ENCODE measurements at places on chromosomes 6 and 20.

GRCh38 chr6:38184585-38185080, 365.1 kb downstream of the ZFAND3 start:
- no peak for DNase-seq

GRCh38 chr6:144478483-144478882, 193.3 kb downstream of the UTRN start:
- DNase-seq: no peak

DNA sequence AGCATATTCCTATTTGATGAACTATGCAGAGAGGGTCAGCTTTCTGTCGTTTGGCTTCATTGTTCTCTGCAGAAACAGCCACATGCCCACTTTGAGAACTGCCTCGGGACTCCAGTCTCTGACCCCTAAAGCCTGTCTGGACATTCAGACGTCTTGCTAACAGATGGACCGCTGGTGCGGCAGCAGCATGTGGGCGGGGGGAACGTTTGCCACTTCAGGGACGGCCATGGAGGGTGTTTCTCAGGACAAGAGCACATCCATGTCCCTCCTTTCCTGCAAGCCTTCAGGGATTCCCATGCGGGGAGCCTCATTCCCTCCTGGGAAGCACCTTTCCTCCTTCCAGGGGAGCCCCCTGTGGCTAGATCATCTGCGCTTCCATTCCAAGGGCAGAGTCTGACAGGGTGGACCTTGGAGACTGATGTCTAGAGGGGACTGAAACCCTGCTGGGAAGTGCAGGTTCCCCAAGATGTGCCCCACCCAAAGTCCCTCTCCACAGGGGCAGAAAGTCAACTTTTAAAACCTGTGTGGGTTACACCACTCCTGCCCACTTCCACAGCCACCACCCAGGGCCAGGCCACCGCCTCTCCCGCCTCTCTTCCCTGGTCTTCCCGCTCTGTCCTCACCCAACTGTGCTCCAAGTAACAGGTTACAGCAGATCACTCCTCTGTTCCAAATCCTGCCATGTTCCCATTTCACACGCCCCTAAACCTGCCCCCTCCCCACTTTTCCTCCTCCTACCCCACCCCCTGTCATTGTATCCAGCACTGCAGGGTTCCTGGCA, 94.8 kb upstream of the PMEPA1 start:
- DNase-seq: no peak

- DNase-seq: no peak
Measured at GRCh38 chr20:20358801-20359200, 9.1 kb upstream of the INSM1 start.

DNA sequence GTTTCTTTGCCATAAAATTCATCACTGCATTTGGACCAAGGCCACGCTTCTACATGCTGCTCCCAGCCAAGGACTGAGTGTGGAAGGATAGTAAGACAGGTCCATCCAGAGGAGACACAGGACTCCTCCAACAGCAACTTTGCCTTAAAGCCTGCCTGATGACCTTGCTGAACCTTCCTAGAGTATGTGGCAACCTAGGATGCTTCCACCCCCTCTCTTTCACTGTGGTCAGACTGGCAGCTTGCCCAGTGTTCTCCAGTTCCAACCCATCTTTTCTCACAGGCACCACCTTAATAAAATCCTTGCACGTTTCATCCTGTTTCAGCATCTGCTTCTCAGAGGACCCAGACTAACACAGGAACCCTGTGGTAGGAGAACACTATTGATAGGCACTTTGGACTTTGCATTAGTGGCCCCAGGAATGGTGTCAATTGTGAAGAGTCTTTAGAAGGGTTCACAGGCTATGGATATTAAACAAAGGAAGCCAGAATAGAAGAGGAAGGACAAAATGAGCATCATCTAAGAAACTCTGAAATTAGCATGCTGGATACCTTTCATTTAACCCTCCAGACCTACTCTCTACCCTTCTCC, 2.4 kb upstream of the PKHD1 start:
- no peak for DNase-seq

DNA sequence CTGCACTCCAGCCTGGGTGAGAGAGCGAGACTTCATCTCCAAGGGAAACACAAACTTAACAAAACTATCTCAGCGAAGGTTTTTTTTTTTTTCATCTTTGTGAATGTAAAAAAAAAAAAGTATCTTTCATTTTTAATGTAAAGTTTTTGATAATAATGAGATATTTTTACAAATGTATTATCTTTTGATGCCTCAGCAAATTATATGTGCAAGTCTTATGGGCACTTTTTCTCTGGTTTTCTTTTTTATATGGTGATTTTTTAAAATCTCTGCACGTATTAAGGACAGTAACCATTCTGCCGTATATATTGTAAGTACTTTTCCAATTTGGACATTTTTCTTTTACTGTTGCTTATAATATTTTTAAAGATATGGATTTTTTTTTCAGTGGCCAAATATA, 76.8 kb downstream of the MAFB start:
- no peak for DNase-seq

- DNase-seq: no peak
Measured at GRCh38 chr6:55560290-55560885, 18.6 kb downstream of the HMGCLL1 start.

DNA sequence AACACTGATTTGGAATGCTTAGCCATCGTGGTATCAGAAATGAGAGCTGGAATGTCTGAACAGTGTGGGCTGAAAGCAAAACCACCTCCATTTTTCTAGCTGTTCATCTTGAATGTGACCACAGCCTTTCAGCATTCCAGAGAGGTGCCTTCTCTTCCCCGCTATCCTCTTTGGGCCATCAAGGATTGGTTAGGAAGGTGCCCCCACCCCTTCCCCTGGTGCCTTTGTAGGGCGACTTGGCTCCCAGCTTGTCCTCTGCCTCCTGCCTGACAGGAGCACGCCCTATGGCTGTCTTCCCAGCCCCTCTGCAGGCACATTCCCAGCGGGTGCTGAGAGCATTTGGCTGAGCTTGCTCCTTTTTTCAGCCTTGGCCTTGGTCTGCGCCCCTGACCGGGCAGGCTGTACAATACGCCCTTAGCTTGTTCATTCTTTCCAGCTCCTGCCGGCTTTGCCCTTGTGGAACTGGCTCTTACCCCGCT, 97.5 kb downstream of the ARMC2 start:
- peak; percentile 18 for DNase-seq

- DNase-seq: no peak
Measured at GRCh38 chr20:62413896-62414481, 6.9 kb upstream of the CABLES2 start.

DNA sequence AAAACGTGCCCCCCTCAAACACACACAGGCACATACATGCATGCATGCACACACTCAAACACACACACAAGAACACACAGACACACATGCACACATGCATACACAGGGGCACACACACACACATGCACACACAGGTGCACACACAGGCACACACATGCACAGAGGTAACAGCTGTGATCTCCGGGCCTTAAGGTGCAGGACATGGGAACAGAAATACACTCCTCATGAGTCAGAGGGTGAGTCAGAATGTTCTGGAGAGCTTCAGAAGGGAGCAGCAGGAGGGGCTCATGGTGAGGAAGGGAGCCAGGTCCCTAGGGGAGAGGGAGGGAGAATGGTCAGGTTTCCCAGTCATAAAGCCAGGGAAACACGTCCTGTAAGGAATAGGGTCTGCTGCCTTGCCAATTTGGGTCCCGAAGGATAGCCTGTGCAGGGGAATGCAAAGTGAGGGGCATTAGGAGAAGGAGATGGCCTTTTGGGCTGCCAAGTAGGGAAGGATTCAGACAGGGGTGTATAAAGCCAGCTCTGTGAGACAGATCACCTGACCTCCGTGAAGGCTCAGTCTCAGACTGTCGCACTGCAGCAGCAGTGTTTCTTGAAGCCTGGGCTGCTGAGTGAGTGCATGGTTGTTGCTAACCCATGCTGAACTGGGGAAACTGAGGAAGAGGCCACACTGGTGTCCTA, 123.9 kb downstream of the MAFB start:
- DNase-seq: no peak

DNA sequence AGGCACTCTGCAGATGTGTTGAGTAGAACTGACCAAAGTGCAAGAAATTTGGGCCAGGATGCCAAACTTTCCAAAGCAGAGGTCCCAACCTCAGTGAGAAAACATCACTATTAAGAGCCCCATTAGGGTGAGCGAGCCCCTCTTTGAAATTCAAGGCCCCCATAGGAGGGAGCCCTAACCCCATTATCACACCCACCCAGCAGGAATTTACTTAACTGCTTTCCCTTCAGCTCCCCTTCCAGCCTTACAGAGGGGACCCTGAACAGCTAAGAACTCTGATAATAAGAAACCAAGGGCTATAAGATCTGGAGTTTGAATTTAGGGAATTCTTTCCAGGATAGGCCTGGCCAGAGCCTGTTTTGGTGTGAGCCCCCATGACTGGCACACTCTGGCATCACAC, 130.6 kb downstream of the NFATC2 start:
- no peak for DNase-seq

GRCh38 chr6:157609117-157609516, 213.9 kb upstream of the SNX9 start:
- no peak for DNase-seq

- DNase-seq: peak; percentile 91
Measured at GRCh38 chr6:4313044-4313686, 177.8 kb upstream of the ECI2 start.

- DNase-seq: no peak
Measured at GRCh38 chr6:7145885-7146828, 38.4 kb downstream of the RREB1 start.

- no peak for DNase-seq
Measured at GRCh38 chr6:52672412-52673025, 1.6 kb downstream of the TMEM14A start.

DNA sequence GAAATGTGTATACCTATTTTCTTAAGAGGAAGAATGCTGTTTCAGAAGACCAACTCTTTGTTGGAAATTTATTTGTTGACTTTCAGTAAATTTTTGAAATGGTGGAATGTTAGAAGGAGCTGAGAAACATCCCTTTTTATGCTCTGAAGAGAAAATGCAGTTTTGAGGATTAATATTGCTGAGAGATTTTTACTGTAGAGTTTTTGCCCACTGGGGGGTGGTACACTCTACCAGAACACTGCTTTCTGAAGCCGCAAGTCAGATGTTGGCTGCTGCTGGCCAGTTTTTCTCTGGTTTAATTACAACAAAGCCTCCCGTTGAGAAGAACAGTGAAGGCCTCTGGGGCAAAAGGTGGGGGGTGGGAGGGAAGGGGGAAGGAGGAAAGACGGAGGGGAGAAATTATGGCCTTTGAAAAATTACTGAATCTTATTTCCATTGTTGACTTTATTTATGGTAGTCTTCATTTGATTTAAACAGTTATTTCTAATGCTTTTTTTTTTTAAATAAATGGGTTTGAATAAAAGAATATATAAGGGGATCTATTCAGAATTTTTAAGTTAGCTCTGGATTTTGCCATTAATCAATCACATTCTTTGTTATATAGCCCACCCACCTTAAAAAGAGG, 3.0 kb downstream of the FLRT3 start:
- no peak for DNase-seq

GRCh38 chr20:42204109-42204660, 586.0 kb upstream of the CHD6 start:
- DNase-seq: no peak

DNA sequence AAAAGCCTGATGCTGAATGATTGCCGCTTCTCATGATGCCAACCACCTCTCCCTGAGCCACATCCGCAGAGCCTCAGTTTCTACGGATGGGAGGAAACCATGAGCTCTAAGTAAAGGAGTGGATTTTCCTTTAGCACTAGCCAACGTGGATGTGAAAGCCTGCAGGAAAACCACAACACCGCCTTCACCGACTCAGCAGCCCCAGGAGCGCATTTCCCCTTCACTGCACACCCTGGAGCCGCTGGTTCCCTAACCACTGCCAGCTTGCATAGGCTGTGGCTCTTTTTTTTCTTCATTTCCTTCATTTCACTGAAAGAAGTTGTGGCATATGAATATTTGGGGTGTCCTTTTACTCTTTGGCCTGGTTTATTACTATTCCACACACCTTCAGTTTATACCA, 50.5 kb upstream of the SSTR4 start:
- DNase-seq: no peak

DNA sequence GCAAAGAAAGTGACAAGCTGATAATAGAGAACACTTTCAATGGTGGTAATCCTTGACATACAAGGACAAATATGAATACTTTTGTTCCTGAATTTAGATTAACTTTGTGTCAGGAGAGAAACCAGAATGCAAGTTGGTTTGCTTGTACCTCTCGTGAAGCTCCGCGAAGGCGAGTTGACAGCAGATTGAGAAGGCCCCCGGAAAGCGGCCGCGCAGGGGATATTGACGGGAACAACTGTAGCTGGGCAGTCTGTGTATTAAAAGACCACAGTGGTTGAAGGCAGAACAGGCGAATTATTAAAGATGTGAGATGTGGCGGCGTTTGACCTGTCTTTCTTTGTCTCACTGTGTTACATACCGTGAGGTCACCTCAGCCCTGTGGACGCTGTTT, 175.8 kb upstream of the RALGAPA2 start:
- DNase-seq: no peak

GRCh38 chr6:136783495-136784270, 8.6 kb downstream of the MAP3K5 start:
- no peak for DNase-seq

DNA sequence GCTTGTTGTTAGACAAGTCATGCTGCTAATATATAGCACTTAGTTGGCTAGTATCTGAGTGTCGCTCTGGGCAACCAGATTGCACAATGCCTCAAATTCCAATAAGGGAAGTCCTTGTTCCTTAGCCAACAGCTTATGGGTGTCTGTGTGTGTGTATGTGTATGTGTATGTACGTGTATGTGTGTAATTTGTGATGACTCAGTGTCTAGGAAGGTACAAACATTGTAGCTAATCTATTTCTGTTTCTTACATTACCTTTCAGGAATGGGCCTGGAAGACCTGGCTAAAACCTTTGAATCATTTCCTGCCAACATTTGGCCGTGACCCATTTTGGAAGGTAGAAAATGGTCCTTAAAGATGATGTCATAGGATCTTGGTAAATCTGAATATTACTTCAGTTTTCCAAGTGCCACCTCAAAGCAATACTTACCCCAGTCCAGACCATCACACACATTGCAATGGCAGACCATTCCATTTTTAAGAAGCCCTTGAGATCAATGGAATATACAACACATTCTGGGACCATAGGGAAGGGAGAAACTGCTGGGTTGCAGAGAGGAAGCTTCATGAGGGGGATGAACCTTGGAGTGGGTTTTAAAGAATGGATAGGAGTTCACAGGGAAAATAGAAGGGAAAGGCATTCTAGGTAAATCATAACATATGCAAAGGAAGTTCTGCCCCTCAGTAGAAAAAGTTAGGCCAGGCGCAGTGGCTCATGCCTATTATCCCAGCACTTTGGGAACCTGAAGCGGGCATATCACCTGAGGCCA, 25.1 kb downstream of the NEDD9 start:
- peak; percentile 98 for DNase-seq

- no peak for DNase-seq
Measured at GRCh38 chr6:129920103-129920798, 59.1 kb upstream of the TMEM244 start.
